ENCODE measurements at places on chromosomes 13 and 19.

DNA sequence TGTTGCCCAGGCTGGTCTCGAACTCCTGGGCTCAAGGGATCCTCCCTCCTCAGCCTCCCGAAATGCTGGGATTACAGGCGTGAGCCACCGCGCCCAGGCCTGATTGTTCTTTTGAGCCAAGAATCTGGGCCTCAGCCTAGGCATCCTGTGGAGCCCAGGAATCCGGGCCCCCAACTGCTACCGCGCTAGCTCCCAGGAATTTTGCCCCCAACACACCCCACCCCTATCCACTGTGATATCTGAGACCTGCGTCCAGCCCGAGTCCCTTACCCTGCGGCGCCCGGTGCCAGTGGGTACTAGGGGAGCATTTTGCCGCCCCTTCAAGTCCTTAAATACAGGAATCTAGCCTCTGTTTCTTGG, 838 bp upstream of the MYADM start:
- DNase-seq, result no peak

DNA sequence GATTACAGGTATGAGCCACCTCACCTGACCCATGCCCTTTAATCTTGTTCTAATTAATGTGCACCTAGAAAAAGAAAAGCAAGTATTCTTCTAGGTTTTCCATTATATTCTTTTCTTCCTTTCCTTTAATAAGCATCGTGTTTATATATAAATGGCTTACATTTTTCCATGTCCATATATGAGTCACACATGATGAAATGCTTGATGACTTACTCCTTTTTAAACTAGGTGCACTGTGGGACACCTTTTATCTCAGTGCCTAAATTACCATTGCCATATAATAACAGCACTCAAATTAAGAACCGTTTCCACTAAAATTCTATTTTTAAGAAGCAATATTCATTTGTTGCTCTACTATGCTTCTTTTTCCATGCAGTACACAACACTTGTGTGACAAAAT, 363.3 kb downstream of the LIG4 start:
- DNase-seq, result no peak

- no peak for DNase-seq
These were observed 608.6 kb upstream of the MIR17HG start for GRCh38 chr13:90738881-90739280.

- DNase-seq, result no peak
These were observed 43.1 kb downstream of the CYP4F22 start for GRCh38 chr19:15551293-15552004.

- DNase-seq, result no peak
These were observed 83.2 kb downstream of the RUBCNL start for GRCh38 chr13:46303742-46304385.

DNA sequence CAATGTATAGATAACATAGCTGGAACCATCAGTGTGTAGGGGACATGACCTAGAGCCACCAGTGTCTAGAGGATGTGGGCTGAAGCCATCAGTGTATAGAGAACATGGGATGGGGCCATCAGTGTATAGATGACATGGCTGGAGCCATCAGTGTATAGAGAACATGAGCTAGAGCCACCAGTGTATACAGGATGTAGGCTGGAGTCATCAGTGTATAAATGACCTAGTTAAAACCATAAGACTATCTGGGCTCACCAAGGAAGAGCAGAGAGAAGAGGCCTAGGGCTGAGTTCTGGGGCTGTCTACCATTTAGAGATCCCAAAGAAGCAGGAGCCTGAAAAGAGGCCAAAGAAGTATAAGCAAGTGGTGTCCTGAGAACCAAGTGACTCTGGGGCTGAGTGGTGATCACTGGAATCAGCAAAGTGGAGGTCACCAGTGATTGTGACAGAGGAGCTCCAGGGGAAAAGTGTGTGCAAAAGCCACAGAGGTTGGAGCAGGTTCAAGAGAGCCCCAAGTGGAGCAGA, 41.0 kb downstream of the RFX2 start:
- no peak for DNase-seq

DNA sequence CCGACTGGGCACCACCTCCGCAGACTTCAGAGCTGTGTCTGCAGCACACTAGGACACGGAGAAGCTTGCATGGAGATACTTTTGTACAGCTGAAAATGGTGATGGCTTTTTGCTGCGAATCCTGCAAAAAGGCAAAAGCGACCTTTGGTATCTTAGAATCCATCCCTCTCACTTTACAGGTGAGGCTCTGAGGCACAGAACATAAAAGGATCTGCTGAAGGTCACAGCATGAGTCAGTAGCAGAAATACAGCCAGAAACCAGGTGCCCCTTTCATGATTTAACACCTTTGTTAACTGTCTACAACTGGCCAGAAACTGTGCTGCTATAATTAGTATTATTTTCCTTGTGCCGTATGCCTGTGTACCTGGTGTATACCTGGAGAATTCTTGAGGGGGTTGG, 48.3 kb downstream of the EFNB2 start:
- no peak for DNase-seq
